ENCODE measurements at places on chromosomes 5 and 9. TPM values are rescaled to one million over a fixed set of nuclear protein-coding genes. Genes with fewer than 3 reads are reported as not detected.

The NR2F1 gene
- 14.7 TPM for total RNA-seq

The LRRC70 gene
- 1.4 TPM for total RNA-seq

The F2RL2 gene
- total RNA-seq: 0.75 TPM

The ZFP2 gene
- 0.60 TPM for total RNA-seq

The CDC20B gene
- not detected for total RNA-seq

The ANKRD55 gene
- total RNA-seq: not detected

The IFNA13 gene
- not detected for total RNA-seq

The STKLD1 gene
- total RNA-seq: 0.75 TPM

The NPR3 gene
- total RNA-seq: 35.7 TPM
